Activated CD4-positive, alpha-beta T cell treated with anti-CD3 and anti-CD28 coated beads for 1 hour (primary cell): ENCODE measurements at places on chromosomes 7 and 10.

GRCh38 chr7:13992596-13992964 is 3.1 kb upstream of the ETV1 start:
- no peak for DNase-seq

DNA sequence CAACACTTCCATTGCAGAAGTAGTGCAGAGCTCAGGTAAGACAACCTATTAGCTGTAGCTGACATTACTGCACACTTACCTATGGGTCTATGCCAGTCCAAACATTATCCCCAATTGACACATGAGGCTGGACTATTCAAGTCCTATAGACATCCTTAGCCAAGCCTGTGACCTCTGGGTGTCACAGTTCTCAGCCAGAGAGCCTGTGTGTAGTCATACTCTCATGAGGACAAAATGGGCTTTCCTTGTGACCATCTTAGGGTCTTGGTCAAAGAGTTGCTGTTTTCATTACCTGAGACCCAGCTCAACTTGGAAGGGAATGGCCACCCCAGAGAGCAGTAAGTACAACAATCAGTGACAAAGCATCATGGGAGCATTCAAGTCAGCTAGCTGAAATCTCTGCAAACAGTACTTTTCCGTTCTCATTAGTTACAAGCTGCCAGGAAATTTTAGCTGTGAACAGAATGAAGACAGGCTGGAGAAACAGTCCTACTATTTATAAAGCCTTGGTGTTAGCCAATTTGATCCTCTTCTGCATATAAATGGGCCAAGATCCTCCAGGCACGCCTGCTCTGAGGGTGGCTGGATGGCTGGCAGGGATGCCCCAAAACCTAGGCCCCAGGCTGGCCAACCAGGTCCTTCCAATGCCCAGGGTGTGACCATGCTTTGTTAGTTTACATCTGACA is 44.3 kb downstream of the NUDCD3 start:
- DNase-seq: no peak

DNA sequence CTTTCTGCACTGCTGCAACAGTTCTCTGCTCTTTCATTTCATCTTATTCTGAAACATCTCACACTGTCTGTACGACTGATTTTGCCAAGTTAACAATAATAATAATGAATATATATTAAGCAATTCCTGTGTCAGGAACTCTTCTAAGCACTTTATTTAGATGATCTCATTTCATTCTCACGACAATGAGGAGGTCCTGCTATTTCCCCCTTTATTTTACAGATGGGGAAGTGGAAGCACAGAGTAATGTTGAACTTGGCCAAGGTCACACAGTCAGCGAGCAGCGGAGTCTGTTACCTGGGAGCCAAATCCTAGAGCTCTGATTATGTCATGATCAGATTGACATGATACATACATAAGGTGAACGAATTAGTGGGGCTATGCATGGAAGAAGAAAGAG is 5.8 kb downstream of the MRC1 start:
- DNase-seq: no peak

GRCh38 chr10:3892440-3893425 is 107.7 kb upstream of the KLF6 start:
- DNase-seq: no peak

DNA sequence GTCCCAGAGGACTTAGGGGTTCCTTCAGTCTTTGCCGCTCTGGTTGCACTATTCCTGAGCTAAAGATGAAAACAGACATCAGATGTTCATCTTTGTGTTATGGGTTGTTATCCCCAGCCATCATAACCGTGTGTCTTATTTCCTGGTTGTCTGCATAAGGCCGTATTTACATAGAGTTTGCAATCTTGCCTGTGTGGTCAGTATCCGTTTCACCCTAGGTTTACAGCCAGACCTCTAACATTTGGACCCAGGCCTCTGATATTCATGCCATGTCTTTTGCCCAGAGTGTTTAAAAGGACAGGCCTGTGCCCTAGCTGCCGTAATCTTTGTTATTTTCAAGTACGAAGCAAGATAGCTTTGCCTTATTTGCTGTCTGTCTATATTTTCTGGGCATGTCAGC is 26.6 kb downstream of the LRRC4 start:
- no peak for DNase-seq

DNA sequence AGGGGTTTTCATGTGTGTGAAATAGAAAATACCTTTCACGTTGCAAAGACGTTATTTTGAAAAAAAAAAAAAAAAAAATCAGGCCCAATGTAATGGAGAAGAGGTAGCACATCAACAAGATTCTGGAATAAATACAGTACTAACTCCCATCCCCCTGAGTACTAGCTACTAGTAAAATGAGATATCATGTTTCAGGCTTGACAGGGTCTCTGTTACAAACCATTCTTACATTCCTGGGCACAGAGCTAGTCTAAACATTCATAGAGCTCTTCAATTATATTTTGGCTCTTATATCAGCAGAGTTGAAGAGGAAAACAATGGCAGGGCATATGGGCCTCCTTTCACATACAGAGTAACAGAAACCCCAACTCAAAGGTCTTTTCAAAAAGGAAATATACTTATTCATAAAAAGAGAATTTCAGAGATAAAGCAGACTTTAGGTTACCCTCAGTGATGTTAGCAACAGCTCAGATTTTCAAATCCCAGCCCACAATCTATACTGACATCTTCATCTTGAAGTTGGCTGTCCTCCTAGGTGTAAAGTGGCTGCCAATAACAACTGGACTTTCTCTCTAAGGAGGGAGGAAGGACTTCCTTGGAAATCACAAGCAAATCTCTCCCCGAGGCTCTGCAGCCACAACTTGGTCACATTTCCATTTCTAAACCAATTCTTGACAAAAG is 18.6 kb downstream of the C7orf33 start:
- no peak for DNase-seq

- DNase-seq: no peak
These were observed 1.3 kb downstream of the SPRN start for GRCh38 chr10:133422807-133423771.

DNA sequence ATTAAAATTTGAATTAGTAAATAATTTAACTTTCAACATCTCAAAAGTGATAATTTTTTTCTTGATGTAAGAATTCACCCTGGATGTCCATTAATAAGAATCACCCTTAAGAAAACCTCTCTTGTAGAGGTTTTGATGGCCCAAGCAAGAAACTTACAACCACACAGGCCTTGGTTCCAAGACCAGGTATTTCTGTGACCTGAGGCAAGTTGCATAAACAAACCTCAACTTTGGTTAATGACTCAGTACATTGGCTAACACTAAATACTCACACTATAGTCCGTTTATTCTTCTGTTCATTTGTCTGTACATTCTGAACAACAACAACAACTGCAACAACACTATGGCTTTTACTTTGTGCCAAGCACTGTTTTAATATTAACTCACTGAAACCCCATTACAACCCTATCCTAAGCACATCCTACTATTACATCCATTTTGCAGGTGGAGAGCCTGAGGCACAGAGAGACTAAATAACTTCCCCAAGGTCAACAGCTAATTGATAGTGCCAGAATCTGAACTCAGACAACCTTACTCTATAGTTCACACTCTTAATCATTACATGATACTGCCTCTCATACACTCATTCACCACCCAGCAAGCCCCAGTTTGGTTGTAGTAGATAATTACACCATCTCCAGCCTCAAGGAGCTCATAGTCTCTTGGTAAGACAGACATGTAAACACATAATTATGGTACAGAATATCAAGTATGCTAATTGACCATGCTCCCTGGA is 6.6 kb downstream of the ANK3 start:
- no peak for DNase-seq

DNA sequence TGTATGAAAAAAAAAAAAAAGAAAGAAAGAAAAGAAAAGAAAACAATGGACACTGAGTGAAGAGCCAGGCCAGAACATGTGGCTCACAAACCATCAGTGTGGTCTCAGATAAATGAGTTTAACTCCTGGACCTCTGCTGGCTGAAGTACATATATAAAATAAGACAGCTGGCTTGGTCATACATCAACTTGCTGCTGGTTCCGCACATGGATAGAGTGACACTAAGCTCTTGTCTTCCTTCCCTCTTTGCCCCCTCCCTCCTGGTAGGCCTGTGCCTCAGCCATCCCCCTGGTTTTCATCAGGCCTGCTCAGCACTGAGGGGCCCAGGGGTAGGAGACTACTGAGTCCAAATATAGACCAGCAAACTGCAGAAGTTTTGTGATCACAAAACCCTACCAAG is 58.1 kb upstream of the DGKI start:
- DNase-seq: no peak

GRCh38 chr7:40327873-40328272 is 193.1 kb downstream of the SUGCT start:
- no peak for DNase-seq

- DNase-seq: no peak
These were observed 162.2 kb upstream of the FAM3C start for GRCh38 chr7:121558288-121558687.

DNA sequence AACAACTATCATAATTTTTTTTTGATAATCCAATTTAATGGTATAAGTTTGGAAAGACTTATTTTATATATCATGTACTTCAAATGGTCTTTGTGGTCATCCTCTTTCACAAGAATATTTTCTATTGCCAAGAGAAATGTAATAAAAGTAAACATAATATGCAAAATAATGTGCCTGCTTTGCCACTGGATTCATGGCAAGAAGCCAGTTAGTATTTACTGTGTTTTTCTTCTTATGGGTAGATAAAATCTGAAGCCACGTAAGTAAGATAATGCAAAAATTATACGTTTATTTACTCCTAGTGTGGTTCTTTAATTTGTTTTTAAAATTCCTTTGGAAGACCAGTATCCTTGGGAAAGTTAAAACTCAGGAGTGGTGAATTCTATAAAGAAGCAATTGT is 258.5 kb downstream of the ARL4A start:
- no peak for DNase-seq

DNA sequence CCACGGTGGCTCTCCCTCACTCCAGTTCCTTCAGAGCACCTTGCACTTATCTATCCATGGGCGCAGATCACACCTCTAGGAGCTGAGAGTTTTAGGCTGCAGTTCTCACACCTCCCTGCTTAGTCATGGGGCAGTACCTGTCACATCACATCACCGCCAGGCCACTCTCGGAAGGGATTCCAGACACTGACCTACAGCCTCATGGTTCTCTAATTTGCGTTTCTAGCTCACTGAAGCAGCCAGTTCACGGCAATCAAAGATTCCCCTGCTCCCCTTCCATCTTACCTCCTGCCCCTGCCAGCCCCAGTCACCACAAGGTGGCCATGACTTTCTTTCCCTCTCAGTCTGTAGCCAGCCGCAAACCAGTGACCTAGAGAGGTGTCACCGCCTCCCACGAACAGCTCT is 34.2 kb downstream of the ADRB1 start:
- DNase-seq: no peak
